ENCODE measurements at places on chromosomes 5 and 9. TPM values are rescaled to one million over a fixed set of nuclear protein-coding genes. Genes with fewer than 3 reads are reported as not detected.

- DNase-seq = no peak
These were observed 10.1 kb upstream of the FSD1L start for GRCh38 chr9:105437704-105438103.

GRCh38 chr9:75242426-75242825, 154.1 kb downstream of the OSTF1 start:
- no peak for DNase-seq

- no peak for DNase-seq
These were observed 116.1 kb downstream of the DCP2 start for GRCh38 chr5:113092683-113093082.

DNA sequence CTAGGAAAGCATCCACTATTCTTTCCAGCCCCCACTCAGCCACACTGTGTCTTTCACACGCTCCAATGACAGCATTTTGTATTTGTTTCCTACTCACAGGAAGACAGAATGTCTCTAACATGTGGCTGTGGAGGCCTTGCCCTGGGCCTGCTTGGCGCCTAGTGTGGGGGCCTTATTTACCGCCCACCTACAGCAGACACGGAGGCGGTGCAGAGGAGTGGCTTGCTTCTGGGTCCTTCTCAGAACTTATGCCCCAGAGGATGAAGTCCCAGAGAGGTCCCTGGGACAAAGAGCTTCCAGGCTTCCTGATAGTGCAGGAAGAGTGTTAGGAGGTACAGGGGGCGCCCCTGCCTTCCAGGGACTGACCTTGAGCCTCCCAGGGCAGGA, 8.5 kb upstream of the MRNIP start:
- DNase-seq = no peak

- DNase-seq = peak; percentile 63
These were observed 29.0 kb upstream of the CCNG1 start for GRCh38 chr5:163408311-163408923.

DNA sequence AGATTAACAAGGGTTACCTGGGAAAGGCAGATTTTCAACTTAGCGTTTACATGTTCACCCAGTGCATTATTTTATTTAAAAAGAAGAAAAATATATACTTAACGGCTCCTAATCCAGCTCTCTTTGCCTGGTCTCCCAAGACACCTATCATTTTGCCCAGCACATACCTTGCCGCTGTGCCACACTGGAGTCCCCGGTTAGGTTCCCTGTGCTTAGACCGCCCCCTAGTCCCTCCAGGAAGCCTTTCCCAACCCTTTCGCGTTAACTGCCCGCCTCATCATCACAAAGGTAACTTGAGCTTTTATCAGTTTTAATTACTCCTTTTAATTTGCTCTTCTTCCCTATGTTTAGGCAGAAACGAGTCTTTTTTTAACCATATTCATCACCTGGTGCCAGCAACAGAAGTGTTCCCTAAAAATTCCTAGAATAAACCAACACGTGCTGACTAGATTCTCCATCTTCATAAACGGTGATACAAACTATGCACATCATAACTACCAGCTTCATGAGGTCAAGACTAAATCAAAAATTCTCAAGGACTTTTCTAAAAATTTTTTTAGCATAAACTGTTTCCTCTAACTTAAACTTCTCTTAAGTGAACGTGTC, 19.7 kb downstream of the DNAJA1 start:
- no peak for DNase-seq

DNA sequence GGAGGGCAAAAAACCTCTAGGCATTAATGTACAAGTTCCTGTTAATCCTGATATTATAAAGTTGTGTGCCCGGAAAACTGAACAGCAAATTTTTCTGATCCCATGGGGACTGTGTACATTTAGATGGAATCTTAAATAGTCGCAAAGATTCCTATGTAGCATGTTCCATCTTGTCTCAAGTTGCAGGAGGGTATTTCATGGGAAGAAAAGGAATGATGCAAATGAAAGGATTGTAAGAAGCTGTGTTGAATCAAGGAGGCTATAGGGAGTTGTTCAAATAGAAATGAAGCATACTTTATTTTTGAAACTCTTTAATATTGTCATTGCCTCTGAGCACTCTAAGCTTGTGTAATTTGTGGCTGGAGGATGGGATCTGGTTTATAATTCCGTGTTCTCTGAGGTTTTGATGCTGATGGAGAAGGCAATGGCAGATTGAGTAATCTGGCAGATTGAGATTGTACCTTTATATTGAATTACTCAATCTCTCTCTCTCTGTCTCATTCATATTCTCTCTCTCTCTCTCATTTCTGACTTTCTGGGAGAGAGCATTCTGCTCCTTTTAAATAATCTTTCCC, 288.5 kb downstream of the OSTF1 start:
- no peak for DNase-seq

- no peak for DNase-seq
These were observed 62.0 kb downstream of the GAPVD1 start for GRCh38 chr9:125323615-125324014.

DNA sequence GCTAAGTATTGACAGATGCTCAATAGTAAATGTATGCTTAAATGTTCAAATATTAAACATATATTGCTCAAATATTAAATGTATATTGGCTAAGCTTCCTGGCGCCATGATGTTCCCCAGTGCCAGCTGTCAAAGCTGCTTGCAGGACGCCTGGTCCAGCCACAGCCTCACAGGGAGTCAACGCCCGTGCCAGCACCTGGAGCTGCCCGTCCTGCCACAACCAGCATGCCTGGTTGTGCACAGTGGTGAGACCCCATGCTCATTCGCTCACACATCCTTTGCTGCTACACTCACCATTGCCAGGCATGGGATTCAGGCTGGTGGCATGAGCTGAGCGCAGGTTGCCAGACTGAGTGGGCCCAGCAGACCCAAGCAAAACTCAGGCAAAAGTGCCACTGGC, 926.9 kb upstream of the EDIL3 start:
- no peak for DNase-seq

- peak; percentile 65 for DNase-seq
These were observed 70.7 kb upstream of the RNF38 start for GRCh38 chr9:36470643-36471290.

LCN1 gene
- not detected for total RNA-seq

CIZ1 gene
- 150 TPM for total RNA-seq

MEF2C gene
- total RNA-seq = 58.3 TPM

HAVCR2 gene
- total RNA-seq = 0.42 TPM

NMUR2 gene
- total RNA-seq = not detected

MSX2 gene
- total RNA-seq = not detected

OR13C2 gene
- not detected for total RNA-seq

PCDHB12 gene
- 0.18 TPM for total RNA-seq
